ENCODE measurements at places on chromosomes 13 and 19.

DNA sequence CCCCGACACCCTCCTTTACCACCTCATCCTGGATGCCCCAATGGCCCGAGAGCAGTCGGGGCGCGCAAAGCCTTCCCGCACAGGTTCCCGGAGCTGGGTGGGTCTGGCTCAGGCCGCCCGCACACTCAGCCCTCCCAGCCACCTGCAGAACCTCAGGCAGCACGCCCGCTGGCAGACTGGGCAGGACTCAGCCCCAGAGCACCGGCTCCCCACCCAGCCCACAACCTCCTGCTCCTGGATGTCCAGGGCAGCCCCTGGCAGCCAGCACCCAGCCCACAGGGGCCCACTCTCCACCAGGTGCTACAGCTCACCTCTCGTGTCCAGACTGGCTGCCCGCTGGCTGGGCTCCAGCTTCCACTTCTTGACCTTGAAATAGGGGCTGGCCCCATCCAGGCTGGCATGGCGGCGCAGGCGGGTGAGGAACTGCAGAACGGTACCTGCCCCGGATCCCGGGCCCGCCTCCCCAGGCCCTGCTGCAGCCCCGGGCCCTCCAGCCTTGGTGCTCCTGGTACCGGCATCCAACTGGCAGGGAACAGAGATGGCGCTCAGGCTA, 4.6 kb downstream of the CBARP start:
- H3K4me1 ChIP-seq = peaks cover under 1% of the 10 kb centered on the region
- H3K36me3 ChIP-seq = peaks cover 1% of the 10 kb centered on the region
- no peak overlapping the region for H3K27ac ChIP-seq
- no peak for DNase-seq
- no peak overlapping the region for H3K4me3 ChIP-seq

DNA sequence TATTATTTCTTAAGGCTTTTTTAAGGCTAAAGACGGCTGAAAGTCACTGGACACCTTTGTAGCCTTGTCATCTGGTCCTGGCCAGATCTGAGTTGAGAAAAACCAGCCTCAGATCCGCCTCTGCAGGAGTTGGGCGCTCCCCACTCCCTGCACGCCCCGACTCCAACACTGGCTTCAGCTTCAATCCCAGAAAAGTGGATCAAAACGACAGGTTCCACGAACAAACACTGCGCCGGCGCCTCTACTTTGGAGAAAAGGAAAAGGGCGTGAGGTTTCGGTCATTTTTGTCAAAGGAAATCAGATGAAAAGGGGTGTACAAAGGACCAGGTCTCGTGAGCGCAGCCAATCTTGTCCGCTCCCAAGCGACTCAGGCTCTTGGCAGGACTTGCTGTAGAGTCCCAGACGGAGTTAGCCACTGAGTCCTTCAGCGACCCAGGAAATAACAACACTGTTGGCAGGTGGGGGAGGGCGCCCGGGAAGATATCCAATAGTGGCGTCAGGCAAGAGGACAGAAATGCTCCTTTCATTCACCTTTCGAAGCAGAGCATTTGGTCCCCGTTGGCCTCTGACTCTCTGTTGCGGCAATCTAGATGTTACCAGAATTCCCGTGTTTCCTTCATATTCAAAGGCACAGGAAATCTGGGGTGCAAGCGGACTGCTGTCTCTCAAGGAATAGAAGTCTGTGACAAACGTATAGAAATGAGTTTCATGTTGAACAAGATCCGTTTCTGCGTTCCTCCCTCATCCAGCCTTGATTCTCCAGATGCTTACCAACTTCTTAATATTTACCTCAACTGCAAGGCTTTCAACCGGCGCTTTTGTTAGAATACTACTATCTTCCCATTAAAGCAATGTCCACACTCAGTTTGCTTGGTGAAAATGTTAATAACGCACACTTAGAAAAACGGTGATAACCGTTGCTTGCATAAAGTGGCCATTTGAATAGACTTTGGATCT, 1.8 kb upstream of the CCNA1 start:
- H3K4me3 ChIP-seq = peak overlapping the region; percentile 28
- H3K27ac ChIP-seq = no peak overlapping the region
- peaks cover 64% of the 10 kb centered on the region for H3K27me3 ChIP-seq

- no peak overlapping the region for H3K4me3 ChIP-seq
- H3K27ac ChIP-seq = no peak overlapping the region
- no peaks in the 10 kb centered on the region for H3K27me3 ChIP-seq
- no peaks in the 10 kb centered on the region for H3K36me3 ChIP-seq
These were observed 210.1 kb downstream of the MAB21L1 start for GRCh38 chr13:35266412-35266811.

- no peaks in the 10 kb centered on the region for H3K27me3 ChIP-seq
- H3K27ac ChIP-seq = no peak overlapping the region
- peaks cover 63% of the 10 kb centered on the region for H3K36me3 ChIP-seq
These were observed 3.1 kb upstream of the C13orf46 start for GRCh38 chr13:113976711-113977684.

GRCh38 chr19:47730910-47731309, 14.4 kb upstream of the NOP53 start:
- H3K27ac ChIP-seq = no peak overlapping the region
- DNase-seq = no peak
- peaks cover 23% of the 10 kb centered on the region for H3K27me3 ChIP-seq
- no peak overlapping the region for H3K4me3 ChIP-seq
- peaks cover 22% of the 10 kb centered on the region for H3K4me1 ChIP-seq

All from activated CD4-positive, alpha-beta memory T cell treated with anti-CD3 and anti-CD28 coated beads, Interleukin-2, amount 10 ng/mL, durations not matched to agents 7 days and 5 days (primary cell).